GM20000 (cell line): ENCODE measurements at places on chromosomes 1 and 21.

- DNase-seq, result no peak
Measured at GRCh38 chr1:180598333-180598974, 33.4 kb upstream of the XPR1 start.

DNA sequence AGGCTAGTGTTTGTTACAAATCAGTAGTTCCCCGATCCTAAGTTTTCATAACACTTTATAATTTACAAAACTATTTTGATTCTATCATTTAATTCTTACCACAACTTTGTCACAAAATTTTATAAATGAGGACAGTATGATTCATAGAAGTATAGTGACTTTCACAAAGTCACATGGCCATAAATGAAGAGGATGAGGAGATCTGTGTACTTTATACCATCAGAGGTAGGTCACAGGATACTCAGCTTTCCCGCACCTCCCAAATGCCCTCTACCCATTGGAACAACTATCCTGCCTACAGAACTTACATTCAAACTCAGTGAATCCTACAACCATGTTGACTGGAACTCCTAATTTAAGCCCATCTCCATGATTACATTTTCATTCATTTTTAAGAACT lies 56.3 kb downstream of the TNFSF4 start:
- no peak for DNase-seq

GRCh38 chr1:162942916-162943559 lies 82.1 kb upstream of the CCDC190 start:
- DNase-seq, result no peak

DNA sequence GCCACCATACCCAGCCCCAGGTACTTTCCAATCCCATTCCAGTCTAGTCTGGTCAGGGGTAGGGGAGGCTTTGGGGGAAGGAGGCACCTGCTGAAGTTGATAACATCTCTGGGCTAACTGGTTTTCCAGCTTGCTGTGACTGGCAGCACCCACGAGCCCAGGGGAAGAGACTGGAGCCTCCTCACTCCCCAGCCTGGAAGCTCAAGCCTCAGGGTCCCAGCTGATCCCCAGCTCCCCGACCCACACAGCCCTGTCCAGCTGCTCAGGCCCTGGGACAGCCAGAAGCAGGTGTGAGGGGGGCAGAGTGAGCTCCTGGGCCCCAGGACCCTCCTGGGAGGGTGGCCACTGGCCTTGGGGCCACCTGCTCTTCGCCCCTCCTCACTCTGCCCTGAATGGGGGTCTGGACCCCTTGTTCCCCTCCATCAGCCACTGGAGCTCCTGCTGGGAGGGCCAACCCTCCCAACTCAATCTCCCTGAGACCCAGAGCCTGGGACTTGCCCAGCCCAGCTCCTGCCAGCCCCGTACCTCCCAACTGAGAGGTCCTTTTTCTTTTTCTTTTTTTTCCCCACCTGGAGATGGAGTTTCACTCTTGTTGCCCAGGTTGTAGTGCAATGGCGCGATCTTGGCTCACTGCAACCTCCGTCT lies 23.5 kb upstream of the RNU1-4 start:
- peak; percentile 17 for DNase-seq

DNA sequence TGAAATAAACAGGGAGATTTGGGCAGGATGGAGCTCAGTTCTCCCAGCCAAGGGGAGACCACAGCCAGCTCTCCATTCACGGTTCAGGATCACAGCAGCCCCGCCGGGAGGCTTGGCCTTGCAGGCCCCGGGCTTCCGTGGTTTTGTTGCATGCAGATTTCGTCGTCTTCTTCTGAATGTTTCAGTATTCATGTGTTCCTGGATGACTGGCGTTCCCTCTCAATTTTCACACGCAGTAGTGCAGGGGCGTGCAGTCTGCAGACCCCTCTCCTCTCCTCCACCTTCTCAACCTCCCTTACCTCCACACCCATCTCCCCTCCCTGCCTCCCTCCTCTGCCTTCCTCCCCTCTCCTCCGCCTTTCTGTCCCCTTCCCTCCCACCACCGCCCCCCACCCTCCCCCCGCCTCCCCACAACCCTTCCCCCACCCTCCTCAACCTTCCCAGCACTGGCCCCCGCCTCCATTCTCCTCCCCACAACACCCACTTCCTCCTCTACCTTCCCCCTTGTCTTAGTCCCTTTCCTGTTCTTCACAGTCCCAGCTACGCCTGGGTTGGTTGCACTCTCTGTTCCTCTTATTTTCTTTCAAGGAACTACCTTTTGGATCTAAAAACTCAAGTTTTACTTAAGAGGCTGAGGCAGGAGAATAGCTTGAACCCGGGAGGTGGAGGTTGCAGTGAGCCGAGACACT lies 8.4 kb upstream of the SLC19A1 start:
- peak; percentile 75 for DNase-seq

DNA sequence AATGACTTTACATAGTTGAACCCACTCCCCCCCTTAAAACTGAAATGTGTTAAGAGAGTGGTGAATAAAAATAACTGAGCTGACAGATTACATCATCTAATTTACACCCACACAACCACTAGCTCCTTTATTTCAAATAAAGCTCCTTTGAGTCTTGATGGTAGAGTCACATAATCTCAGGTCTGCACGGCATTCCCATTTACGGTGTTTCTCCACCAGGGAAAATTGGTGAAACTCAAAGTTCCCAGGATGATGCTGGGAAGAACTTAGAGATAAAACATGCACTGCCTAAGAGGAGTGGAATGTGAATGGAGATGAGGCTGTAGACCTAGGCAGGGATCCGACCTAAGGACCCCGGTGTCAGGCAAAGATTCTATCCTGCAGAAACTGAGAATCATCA lies 727.8 kb upstream of the ADAMTS5 start:
- DNase-seq, result no peak

DNA sequence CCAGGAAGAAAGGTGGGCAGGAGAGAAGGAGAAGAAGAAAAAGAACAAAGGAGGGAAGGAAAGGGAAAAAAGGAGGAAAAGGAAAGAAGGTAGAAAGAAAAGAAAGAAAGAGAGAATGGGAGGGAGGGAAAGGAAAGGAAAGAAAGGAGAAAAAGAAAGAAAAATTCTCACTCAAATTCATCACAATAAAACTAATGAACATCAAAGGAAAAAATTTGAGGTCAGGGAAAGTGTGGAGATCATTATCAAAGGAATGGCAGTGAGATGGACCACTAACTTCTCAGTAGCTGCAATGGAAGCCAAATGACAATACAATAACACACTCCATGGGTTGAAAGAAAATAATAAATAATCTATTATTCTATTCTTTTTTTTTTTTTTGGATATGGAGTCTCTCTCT lies 48.0 kb upstream of the JAK1 start:
- DNase-seq, result no peak

DNA sequence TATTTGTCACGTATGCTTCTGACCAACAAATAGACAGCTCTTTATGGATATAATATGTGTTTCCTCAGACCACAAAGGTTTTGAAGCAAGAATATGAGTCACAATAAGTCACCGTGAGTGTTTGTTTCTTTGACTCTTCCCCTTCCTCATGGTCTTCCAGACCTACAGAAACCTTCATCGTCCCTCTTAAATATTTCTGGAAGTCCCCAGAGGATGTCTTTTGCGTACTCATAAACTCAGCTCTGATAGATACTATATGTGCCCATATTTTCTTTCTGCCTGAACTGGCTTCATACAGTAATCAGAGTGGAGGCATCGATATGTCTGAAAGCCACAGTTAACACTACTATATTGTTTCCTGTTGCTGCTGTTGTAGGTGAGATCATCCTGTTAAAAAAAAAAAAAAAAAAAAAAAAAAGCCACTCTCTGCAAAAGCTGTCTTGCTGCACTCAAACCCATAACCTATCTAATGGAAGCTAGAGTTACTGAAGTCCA lies 38.4 kb downstream of the ADAMTS1 start:
- DNase-seq, result no peak

DNA sequence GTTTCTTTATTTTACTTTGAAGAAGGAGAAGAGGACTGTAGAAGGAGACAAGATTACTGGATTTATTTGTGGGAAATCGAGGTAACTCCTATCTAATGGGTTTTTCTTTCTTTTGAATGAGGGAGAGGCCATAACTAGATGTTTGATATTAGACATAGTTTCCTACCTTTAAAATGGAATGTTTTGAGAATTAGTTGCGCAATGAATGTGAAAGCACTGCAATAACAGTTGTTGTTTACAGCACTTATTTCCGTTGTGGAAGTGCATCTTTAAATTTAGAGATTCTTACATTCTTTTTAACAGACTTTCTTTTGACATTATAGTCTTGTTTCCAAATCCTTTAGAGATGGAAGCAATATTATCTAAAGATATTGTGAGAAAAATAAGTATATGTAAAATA lies 229.0 kb downstream of the SRGAP2C start:
- DNase-seq, result no peak

- DNase-seq, result no peak
Measured at GRCh38 chr1:115105831-115106230, 16.5 kb upstream of the TSPAN2 start.

DNA sequence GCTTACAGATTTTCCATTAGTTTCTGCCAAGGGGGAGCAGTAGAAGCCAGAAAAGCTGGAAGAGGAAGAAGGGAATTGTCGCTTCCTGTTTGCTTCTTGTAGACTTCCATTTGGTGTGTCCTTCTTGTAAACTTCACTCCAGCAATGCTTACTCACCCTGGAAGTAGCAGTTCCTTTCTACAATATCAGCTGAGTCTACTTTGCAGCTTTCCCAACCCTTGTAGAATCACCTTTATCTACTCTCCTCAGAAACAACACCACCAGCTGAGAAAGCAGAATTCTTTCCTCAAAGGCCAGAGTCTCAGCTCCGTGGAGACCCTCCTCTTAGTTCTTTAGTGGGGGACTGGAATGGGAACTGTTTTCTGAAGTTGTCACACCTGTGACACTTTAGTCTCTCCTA lies 1136.7 kb upstream of the TMPRSS15 start:
- DNase-seq, result no peak

DNA sequence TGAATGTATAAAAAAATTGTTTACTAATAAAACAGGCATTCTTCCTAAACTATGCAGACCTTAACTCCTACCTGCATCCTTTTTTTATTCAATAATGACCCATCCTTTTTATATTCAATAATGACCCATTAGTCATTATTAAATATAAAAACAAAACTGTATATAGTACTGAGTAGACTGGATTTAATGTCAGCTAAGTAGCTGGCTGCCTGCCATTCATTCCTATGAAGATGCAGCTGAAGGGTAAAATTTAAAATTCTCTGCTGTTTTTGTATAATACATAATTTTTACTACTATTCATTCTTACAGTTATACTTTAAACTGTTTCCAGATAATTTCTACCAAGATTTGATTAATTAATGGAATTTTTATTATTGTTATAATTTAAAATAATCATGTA lies 79.3 kb downstream of the DENND1B start:
- DNase-seq, result no peak

- no peak for DNase-seq
Measured at GRCh38 chr1:217373761-217374701, 256.9 kb downstream of the GPATCH2 start.

DNA sequence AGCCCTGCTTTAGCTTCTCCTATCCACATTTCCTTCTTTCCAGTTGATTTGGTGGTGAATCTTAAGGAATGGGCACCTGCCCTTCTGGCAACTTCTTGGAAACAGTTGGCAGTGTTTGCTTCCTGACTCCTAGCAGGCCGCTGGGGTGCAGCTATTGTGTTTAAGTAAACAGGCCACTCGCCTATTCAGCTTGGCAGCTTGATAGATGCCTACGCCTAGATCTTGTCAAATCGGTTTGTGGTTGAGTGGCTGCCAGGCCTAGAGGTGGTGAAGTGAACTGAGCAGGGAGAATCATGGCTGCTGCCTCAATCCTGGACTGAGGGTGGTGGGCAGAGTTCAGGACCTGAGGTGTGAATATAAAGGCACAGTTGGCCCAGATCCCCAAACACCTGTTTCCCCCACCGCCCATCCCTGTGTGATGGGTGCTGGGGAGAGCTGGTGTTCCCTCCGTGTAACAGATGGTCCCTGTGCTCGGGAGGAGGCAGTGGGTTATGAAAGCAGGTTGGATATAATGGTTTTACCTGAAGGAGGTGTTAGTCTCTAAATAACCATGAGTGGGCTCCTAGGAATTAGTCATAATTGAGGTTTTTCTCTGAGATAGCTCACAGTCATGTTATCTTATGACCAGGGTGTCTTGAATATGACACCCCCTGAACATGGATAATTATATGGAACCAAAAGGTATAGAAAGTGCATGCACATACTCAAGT lies 940 bp upstream of the PLA2G2C start:
- DNase-seq, result no peak

DNA sequence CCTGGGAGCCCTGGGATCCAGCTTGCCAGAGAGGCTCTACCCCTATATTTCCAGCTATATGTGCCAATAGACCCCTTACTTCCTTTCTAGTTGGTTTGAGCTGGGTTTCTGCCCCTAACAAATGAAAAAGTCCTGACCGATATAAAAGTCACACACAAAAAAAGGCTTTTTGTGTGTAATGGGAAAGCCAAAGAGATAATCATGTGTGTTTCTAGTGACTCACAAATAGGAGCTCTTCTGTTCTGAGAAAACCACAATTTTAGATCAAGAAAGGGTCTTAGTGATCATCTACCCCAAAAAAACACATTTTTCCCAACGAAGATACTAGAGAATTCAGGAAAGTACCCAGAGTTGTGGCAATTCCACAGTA lies 23.0 kb upstream of the PLEKHA6 start:
- no peak for DNase-seq

DNA sequence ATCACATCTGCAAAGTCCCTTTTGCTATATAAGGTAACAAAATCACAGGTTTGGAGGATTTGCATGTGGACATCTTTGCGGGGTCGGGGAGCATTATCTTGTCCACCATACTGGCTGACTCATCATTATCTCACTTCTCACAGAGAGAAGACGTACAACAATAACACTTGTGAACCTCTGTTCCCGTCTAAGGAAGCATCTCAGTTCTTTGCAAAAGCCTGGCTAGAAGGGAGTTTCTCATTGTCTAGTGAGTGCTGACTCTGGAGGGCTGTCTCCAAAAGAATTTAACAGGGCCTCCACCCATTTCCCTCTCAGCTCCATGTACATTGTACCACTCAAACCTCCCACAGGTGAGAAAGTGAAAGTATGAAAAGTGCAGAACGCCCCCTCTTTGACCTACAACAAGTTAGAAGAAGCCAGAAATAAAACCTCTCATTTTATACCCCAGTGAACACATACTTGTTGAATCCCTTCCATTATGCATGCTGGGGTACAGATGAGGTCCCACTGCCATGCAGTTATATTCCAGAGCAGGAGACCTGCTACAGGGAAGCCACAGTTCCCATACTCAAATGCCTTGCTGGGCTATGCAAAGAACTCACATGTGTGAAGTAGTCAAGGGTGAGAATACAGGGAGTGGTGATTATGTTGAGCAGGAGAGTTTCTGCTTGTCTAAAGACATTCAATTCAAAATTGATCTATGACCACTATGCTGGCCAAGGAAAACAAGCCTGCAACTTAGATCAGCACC lies 121.7 kb upstream of the PRDX6 start:
- DNase-seq, result peak; percentile 25

- peak; percentile 57 for DNase-seq
Measured at GRCh38 chr1:152458384-152459185, 44.5 kb upstream of the CRNN start.

GRCh38 chr1:222697826-222698225 lies 14.5 kb downstream of the AIDA start:
- DNase-seq, result no peak

GRCh38 chr1:94063379-94063778 lies 57.6 kb downstream of the ABCA4 start:
- no peak for DNase-seq

GRCh38 chr1:59265622-59266021 lies 31.3 kb upstream of the FGGY start:
- no peak for DNase-seq
